ENCODE measurements at places on chromosomes 2 and 18. TPM values are rescaled to one million over a fixed set of nuclear protein-coding genes. Genes with fewer than 3 reads are reported as not detected.

DNA sequence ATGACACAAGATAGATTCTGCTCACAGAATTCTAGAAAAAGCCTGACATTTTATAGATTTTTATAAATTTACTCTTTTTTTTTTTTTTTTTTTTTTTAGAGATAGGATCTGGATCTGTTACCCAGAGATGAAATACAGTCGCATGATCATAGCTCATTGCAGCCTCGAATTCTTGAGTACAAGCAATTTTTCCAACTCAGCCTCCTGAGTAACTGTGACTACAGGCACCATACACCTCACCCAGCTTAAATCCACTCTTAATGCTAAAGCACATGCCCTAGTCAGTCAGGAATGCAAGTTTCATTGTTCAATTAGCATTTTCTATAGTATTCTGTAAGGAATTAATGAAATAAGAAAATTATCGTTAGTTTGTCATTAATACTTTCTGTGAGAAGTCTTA, 32.1 kb upstream of the WDR75 start:
- H3K4me3 ChIP-seq = no peak overlapping the region
- no peaks in the 10 kb centered on the region for H3K27me3 ChIP-seq
- no peak for DNase-seq
- no peaks in the 10 kb centered on the region for H3K36me3 ChIP-seq

The CCL20 gene
- 1.6 TPM for polyA plus RNA-seq

DNA sequence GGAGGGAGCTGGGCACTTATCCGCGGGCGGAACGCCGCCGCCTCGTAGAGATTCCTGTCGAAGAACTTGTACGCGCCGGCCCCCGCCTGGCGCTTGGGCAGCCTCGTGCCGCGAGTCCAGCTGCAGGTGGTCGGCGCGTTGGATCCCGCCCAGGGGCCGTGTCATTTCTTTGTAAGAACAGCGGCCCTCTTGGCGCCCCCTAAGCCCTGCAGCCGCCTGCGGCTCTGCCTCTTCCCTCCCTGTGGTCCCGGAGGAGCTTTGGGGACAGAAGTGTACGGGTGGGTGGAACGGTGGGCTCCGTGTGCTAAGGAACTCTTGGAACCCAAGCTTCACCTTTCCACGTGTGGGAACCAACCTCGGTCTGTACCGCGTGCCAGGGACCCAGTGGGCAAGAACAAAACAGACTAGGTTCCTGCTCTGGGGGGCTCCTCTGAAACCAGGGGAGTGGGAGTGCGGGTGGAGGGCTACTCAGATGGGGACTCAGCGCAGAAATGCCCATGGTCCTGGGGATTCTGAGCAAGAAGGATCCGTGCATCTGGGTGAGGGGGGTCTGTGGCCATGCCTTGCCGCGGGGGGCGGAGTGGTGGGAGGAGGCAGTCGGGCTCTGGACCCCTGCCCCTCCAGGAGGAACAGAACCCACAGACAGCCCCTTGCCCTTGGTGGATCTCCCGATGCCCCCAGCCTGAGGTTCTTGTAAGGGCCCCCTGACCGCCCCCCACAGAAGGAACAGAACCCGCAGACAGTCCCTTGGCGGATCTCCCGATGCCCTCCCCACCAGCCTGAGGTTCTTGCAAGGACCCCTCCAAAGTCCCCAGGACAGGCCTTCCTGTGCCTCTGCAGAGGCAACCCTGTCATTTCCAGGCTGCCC, 1.5 kb downstream of the GPC1 start:
- H3K27me3 ChIP-seq = peaks cover 8% of the 10 kb centered on the region
- no peak overlapping the region for H3K4me3 ChIP-seq
- H3K36me3 ChIP-seq = no peaks in the 10 kb centered on the region
- H3K4me1 ChIP-seq = peaks cover 16% of the 10 kb centered on the region
- H3K27ac ChIP-seq = no peak overlapping the region

The CPLX4 gene
- polyA plus RNA-seq = not detected

DNA sequence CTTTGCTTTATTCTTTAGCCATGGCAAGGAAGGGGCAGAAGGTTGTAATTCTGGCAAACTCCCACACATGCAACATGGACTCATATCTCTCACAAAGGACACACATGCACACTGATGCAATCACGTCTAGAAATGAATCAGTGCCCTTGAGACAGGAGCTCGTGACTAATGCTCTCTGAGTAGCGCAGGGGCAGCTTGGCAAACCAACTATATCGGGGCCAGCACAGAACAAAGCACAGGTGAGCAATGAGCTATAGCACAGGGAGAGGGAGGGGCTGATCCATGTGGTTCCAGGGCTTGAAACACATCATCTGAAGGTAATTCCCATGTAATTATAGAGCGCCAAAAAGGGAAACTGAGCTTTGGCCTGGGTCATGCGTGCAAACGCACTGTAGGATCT, 165.2 kb upstream of the KLF7 start:
- H3K36me3 ChIP-seq = no peaks in the 10 kb centered on the region
- no peak for DNase-seq
- H3K4me3 ChIP-seq = no peak overlapping the region
- peaks cover 32% of the 10 kb centered on the region for H3K4me1 ChIP-seq
- no peak overlapping the region for H3K27ac ChIP-seq

- no peak for DNase-seq
- no peaks in the 10 kb centered on the region for H3K36me3 ChIP-seq
- no peaks in the 10 kb centered on the region for H3K4me1 ChIP-seq
- H3K27ac ChIP-seq = no peak overlapping the region
- H3K4me3 ChIP-seq = no peak overlapping the region
These were observed 57.9 kb upstream of the EPC2 start for GRCh38 chr2:148586522-148587128.

- H3K27ac ChIP-seq = no peak overlapping the region
- H3K4me1 ChIP-seq = peaks cover 6% of the 10 kb centered on the region
- H3K4me3 ChIP-seq = no peak overlapping the region
- H3K27me3 ChIP-seq = no peaks in the 10 kb centered on the region
- no peaks in the 10 kb centered on the region for H3K36me3 ChIP-seq
These were observed 27.4 kb upstream of the TAF1B start for GRCh38 chr2:9815844-9816279.
